ENCODE measurements at places on chromosomes 13 and 19.

DNA sequence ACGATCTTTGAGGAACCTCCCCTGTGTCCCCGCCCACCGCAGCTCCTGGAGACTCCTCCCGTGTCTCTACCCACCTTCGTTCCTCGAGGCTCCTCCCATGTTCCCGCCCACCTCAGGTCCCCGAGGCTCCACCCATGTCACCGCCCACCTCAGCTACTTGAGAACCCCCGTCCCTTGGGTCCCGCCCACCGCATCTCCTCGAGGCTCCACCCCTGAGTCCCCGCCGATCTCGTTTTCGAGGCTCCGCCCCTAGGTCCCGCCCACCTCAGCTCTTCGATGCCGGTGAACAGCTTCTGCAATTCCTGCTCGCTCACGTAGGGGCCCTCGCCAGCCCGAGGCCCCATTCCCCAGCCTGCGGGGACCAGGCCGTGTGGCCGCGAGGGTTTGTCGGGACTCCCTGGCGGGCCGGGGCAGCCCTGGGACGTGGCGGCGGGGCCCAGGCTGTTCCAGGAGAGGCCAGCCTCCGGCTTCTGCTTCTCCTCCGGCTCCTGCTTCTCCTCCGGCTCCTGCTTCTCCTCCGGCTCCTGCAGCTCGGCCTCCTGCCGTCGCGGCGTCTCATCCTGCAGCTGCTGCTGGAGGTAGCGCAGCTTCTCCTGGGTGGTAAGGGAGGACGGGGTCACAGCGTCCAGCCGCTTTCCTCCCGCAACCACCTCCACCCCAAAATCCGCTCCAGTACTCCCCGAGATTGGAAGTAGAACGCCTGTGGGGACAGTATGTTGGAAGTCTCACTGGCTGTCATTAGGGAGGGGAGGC, 16.7 kb downstream of the TSKS start:
- peak; percentile 39 for DNase-seq

DNA sequence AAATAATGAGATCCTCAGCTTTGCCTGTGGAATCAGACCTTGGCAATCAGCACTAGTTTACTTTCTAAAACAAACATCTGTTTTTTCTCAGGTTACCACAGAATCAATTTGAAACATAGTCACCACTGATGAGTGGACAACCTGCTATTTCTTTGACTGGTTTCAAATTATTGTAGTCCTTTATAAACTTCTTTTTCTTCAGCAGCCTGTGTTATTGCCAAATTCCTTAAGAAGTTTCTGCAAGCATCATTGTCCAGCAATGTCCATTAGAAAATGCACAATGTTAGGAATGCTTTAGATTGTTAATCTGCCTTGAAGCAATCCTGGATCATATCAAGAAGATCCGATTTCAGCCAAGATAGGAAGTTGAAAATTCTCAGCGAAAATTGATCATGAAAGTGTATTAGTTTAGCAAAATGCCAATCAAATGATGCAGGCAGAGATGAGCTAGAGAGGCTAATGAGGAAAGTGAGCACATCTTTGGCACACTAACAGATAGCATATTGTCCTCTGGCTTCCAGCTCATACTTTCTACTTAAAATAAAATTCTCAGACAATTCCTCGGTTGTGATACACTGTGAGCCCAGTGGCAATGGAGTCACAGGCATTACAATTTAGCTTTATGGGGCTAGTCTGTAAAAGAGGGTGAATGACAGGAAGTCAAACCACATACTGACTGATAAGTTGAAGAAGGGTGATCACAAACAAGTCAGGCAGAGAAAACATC, 270.6 kb downstream of the SLITRK6 start:
- DNase-seq, result no peak

GRCh38 chr19:6822311-6822670, 49.8 kb downstream of the VAV1 start:
- no peak for DNase-seq

GRCh38 chr19:19320361-19321140, at the start of the genes MAU2 and SUGP1:
Gene MAU2, plus strand, starts transcription at chr19:19320829. Its CDS starts 31 bp downstream, at chr19:19320860.
Gene SUGP1, minus strand, starts transcription at chr19:19320509. Its CDS starts 13 bp downstream, at chr19:19320496.
- peak; percentile 95 for DNase-seq

GRCh38 chr19:19334063-19334988, 13.7 kb downstream of the MAU2 start:
- DNase-seq, result no peak

DNA sequence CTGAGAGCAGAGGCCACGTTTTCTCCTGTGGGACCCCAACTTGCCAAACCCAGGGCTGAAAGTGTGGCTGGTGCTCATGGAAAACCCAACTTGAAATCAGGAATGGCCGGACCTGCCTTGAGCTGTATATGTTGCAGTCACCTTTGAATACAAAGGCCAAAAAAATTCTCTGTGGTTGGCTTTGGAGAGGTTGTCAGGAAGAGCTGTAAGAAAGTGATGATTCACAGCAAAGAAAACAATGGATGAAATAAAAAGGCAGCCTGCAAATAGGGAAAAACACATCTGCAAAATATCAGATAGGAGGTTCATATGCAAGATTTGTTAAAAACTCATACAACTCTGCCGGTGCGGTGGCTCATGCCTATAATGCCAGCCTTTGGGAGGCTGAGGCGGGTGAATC, 715.8 kb downstream of the UQCRFS1 start:
- no peak for DNase-seq

GRCh38 chr13:110306960-110307766, at the start of the genes COL4A1 and COL4A2:
Gene COL4A1, minus strand, starts transcription at chr13:110307157. Its CDS starts 130 bp downstream, at chr13:110307027.
Gene COL4A2, plus strand, starts transcription at chr13:110307284. Its CDS starts 620 bp downstream, at chr13:110307904.
- no peak for DNase-seq

GRCh38 chr19:46000491-46001246, 5.4 kb downstream of the CCDC61 start:
- peak; percentile 90 for DNase-seq

DNA sequence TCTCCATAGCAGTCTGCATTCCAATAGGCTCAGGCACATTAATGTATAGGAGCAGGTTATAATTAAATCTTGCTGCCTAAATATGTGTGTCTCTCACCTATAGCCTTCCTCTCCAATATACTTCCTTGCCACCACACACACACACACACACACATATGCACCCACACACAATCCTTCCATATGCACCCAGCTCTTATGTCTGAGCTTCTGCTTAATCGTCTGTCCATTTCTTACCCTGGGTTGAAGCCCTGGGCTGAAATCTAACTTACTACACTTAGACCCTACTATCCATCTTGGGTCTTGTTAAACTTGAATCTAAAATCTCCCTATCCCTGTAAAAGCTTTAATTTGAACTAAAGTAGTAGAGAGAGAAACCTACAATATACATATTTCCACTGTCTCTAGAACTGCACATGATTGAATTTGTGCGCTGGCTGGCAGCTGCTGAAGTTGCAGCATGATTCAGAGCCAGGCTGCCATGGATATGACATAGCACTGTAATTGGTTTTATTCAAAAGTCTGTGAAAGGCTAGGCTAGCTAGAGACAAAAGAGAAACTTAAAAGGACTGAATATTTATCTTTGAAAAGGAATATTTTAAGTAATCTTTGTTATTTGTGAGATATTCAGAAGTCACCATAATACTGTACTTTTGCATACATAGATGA, 25.7 kb upstream of the FREM2 start:
- no peak for DNase-seq

DNA sequence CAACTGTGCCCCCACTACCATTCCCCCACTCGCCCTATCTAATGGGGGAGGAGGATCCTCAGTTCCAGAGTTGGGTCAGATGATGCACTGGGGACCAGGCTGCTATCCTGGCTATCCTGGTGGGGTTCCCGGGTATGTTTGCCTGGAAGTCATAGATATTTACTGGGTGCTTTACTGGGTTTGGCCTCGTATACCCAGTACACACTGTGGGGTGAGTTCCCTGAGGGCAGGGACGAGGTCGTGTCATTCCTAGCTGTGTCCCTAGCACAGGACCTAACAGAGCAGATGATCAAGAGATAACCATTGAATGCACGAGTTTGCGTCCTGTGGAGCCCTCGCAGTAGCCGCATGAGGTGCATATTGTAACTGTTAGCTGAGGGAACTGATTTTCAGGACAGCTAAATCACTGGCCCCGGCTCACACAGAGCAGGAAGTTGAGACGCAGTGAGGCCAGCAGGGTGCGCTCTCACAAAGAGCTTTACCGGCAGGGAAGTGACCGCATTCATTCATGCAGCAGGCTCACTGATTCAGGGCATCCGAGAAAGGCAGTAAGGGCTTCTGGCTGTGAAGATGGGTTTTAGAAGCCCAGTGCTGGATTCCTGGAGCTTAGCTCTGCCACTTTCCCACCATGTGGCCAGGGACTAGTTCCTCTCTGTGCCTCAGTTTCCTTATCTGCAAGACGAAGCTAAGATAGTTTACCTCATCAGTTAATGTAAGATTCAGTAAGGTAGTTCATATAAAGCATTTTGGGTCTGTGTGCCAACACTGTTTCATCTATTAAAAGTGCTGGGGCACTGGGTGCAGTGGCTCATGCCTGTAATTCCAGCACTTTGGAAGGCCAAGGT, 6.0 kb downstream of the RUVBL2 start:
- DNase-seq, result no peak

DNA sequence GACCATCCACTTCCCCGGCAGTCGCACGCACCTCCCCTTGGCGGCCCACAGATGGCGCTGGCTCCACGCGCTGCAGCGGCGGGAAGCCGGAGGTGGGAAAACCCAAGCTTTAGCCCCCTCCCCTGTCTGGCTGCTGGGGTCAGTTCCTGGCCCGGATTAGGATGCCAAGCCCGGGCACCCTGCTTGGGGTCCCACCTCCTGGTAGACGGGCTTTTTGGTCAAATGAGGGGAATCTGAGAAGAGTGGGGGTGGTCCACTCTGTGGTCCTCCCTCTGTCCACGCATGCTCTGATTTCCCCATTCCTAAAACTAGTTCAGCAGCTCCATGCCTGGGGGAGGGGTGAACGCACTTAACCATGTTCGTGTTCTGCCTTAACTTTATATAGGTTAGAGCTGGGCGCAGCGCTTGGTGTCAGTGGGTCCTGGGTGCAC, 8.1 kb upstream of the ADGRE2 start:
- DNase-seq, result peak; percentile 32

GRCh38 chr19:39080431-39080830, 3.7 kb upstream of the ACP7 start:
- no peak for DNase-seq

DNA sequence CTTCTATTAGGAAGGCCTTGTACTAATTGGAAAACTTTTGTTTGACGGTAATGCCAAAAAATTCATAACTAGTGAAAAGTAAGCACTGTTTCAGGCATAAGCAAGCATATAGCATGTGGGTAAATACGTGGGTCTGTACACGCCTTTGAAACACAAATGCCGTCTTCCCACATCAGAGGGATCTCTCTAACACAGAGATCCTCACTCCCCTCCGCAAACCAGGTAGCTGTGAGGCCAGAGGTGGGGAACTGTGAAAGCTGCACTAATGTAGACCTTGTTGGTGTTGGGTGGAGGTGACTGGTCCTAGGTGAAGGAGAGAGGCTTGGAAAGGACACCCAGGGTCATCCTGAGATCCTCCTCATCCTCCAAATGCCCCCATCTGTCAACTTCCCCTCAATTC, 16.0 kb upstream of the POU2F2 start:
- no peak for DNase-seq
